ENCODE measurements at places on chromosomes 12 and 14.

DNA sequence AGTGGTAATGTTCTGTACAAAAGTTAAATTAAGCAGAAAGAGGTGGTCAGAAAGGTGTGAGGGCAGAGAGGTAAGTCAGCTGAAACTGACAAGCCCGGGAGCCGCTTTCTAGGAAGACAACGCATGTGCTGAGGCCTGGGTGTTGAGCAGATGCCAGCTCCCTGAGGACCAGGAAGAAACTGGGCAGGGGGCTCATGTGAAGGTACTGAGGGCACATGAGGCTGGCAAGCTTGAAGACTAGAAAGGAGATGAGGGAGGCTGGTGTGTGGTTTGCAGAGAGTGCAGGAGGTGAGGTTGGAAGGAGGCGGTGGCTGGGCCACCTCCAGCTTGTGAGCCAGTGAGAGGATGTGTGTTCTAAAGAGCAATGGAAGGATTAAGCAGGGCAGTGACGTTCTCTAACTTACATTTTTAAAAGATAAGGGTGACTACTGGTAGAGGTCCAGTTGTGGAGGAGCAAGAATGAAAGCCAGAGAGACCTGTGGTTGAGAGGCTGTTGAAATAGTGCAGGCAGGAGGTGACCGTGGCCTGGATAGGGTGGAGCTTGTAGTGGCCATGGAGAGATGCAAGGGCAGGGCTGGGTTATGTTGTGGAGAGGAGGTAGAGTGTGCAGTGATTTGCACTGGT is 29.1 kb downstream of the ZNF664 start:
- no peak for DNase-seq

DNA sequence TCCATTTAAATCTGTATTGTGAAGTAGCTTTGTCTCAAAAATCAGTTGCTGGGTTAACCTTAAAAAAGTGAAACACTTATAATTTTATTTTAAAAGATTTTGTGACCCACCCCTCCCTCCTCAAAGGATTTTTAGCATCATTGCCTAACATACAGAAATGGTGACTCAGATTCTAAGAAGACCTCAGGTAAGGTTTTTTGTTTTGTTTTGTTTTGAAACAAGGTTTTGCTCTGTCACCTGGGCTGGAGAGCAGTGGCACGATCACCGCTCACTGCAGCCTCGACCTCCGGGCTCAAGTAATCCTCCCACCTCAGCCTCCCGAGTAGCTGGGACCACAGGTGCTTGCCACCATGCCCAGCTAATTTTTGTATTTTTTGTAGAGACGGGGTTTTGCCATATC is 74.2 kb downstream of the GNS start:
- DNase-seq = no peak

- peak; percentile 89 for DNase-seq
Observed at GRCh38 chr12:104480826-104481440, 24.2 kb downstream of the CHST11 start.

DNA sequence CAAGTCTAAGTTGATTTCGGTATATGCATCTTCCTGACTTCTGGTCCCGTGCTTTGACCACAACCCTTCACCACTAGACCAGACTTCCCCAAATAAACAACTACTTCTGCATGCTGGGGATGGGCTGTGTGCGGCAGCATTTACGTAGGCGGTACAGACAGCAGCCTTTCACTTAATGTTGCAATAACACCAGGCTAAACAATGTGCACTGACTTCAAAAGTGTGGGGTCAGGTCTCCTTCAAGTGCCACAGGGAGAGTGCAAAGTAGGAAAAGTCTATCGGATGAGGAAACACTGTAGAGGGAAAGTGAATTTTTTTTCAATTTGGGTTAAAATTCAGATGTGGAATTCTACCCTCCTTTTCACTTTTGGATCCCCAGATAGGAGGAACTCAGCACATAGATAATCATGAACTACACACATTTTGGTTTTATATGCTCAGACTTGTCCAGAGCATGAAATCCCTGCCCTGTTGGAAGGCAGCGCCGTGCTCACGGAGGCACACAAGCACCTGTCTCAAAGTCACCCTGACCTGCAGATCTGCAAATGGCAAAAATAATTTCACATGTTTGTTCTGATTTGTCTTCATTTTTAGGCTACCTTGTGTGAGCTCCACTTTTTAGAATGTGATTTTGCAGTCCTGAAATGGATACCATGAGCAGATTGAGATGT is 3.6 kb upstream of the FOS start:
- peak; percentile 78 for DNase-seq

DNA sequence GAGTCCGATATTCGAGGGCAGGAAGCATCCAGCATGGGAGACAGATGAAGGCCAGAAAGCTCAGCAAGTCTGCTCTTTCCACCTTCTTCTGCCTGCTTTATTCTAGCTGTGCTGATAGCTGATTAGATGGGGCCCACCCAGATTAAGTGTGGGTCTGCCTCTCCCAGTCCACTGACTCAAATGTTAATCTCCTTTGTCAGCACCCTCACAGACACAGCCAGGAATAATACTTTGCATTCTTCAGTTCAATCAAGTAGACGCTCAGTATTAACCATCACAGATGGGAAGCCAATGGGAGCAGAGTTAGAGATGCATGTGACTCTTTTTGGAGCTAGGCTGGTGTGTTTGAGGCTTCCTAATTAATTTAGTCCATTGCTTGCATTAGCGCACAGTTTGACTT is 17.0 kb downstream of the C12orf75 start:
- DNase-seq = no peak

DNA sequence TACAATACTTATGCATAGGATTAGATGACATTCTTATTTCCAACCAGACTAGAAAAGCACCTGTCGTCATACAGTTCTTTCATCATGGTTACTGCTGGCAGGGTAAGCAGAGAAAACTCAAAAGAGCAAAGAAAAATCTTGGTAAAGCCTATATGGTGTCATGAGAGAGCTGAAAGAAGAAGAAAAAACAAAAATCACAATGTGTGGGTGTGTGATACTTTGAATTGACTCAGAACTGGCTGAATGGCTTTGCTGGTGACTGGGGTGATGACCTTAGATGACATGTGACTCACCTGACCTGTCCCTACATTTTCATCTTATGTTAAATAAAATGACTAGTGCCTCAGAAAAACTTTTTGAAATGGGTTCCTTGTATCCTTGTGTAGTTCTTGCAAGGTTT is 278.1 kb upstream of the LMO3 start:
- DNase-seq = no peak

DNA sequence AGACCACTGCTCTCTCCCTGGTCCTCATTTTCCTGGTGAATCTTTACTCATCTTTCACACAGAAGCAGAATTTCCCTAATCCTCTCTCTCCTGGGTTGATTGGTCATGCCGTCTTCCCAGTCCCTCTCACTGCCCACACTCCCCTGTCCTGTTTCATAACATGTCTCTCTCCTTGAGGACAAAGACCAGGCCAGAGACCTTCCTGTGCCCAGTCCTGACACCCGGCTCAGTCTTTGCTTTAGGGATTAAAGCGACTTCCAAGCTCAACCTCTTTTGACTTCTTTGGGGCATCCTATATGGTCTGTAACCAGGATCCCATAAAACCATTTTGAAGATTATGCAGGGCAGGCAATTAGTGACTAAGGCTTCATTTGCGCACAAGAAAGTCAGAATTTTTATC is 105.5 kb downstream of the BCL11B start:
- DNase-seq = no peak

GRCh38 chr12:66279123-66279712 is 23.1 kb upstream of the HELB start:
- no peak for DNase-seq

- DNase-seq = no peak
Observed at GRCh38 chr14:32629236-32629635, 300.1 kb downstream of the AKAP6 start.

DNA sequence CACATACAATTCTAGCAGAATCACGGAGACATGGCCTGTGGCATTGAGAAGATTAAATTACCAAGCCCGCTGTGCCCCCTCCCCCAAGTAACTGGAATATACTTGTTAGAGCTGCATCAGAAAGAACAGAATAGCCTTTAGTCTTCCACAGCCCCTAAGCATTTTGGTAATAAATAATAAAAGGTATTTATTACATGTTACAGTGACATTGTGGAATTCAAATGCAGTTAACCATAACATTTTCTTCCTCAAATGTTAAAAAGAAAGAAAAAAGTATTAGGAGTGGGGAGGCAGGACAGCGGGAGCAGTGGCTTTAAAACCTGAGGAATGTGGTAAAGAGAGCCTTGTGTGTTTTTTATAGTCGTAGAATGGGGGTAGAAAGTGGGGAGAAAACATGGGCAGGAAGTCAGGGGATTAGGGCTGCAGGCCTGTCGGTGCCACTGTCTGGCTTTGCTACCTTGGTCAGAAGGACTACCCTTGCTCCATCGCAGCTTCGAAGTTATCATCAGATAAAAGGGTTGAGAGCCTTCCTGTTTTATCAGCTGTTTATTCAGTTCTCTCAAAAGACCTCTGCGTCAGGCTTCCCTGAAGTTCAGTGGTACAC is 255.9 kb downstream of the MSRB3 start:
- DNase-seq = no peak

- DNase-seq = peak; percentile 53
Observed at GRCh38 chr14:54116972-54117371, 160.3 kb upstream of the BMP4 start.

DNA sequence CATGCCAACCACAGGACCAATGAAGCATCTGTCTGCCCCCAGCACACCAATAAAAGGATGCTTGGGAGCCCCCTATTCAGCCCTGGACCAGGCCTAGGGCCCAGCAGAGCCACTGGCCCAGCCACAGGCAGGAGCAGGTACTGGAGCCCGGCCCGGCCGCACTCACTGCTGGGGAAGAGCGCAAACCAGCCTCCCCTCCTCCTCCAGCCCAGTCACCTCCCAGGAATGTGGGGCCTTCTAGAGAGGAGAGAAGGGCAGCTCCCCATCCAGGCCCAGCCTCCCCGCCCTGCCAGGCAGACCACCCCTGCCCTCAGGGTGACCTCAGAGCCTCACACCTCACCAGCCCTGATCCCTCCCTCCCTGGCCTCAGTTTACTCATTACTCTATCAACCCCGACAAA is 56.2 kb downstream of the CCNK start:
- peak; percentile 72 for DNase-seq

GRCh38 chr12:92757597-92758121 is 54.9 kb downstream of the PLEKHG7 start:
- DNase-seq = no peak

DNA sequence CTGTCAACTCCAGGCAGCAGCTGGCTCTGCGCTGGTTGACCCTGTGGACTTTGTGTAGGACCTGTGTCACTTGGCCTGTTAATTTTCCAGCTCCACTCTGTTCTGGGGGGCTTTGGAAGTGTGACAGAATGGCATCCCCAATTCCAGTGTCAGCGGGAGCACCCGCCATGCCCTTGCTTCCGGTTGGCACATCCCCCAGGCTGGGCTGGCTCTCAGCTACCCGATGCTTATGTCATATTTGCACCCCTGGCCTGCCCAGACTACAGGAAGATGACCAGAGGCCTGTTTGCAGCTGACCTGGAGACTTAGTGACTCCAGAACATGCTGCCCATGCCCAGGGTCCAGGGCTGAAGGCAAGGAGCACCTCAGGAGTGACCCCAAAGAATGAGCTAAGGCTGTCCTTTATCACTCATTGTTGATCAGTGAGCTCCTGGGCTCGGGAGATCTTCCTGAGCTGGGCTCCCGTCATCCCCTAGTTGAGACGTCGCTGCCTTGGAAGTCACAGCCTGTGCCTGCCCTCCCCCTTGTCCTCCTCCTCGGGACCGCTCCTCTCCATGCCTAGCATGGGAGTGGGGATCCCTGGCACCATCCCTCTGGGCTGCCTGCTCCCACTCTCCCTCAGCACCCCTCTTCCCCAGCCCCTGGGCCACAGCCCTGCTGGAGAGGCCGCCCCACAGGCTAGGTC is 163.4 kb upstream of the RTL1 start:
- DNase-seq = no peak

GRCh38 chr12:70364695-70365397 is 1.2 kb upstream of the KCNMB4 start:
- no peak for DNase-seq

- DNase-seq = no peak
Observed at GRCh38 chr12:2312175-2312574, 259.4 kb downstream of the CACNA1C start.

DNA sequence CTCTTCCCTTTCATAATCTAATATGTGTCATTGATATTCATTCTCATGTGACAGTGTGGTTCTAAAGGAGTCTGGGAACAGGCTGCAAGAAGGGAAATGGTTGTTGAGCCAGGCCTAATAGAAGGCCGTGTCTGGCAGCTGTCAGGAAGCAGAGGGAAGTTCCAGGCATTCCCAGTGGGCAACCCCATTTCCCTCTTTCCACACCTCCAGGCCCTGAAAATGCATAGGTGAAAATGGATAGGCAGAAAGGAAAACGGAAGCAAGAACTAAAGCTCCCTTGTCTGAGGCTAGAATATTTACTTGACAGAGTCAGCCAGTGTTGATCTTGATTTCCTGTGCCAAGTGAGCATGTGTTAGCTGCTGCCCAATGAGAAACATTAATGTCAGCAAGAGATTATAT is 97.7 kb downstream of the PPM1A start:
- DNase-seq = no peak

DNA sequence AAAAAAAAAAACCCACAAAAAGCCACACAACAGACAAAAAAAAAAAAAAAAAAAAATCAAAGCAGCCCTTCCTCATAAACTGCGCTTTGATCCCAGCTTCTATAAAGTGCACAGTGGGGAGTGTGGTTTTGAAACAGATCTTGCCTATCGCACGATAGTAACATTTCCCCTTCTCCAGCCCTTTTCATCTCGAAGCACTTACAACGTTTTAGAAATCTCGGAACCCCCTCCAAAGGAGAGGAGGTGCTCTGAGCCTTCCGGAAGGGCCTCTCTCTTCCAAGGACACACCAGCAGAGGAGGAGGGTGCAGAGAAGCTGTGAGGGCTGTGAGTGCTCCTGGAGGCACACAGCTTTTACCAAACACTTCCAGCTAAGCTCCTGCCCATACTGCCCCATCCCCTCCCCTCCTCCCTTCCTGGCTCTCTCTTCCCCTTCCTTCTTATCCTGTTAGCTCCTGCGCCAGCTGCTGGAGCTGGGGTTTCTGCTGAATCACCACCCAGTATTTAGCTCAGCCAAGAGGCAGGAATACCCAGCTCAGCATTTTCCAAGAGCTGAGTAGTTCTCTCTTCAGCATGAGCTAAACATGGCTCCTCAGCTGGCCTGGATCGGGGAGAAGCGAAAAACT is 28.4 kb downstream of the SLC7A8 start:
- DNase-seq = peak; percentile 77

DNA sequence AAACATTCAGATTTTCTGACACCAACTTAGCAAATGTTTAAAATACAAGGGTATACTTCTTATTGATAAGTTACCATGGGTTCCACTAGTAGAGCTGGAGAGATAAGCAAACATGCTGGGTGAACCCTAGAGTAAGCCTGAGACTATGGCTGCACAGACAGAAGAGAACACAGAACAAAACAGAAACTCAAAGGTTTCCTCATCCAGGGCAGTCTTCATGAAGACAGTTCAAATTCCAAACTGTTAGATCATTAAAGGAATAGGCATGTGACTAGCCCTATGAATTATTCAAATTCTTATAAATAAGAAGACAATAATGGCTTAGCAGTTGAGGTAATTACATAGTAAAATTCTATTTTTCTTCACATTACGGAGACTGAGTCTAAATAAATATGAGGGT is 28.1 kb downstream of the BTBD7 start:
- DNase-seq = peak; percentile 45

- no peak for DNase-seq
Observed at GRCh38 chr12:51961834-51962233, 10.3 kb downstream of the ACVR1B start.
